Forelimb muscle (tissue), 1 donor: ENCODE measurements at places on chromosomes 3 and 15. TPM values are rescaled to one million over a fixed set of nuclear protein-coding genes. Genes with fewer than 3 reads are reported as not detected.

TF gene
- polyA plus RNA-seq = 4.4 TPM

PTX3 gene
- polyA plus RNA-seq = 5.0 TPM

CCDC13 gene
- 0.67 TPM for polyA plus RNA-seq

IQCF5 gene
- polyA plus RNA-seq = not detected

POPDC2 gene
- 38.2 TPM for polyA plus RNA-seq

CPA3 gene
- 1.3 TPM for polyA plus RNA-seq

SAMMSON gene
- not detected for polyA plus RNA-seq

CSPG5 gene
- 1.8 TPM for polyA plus RNA-seq

CTXN2 gene
- not detected for polyA plus RNA-seq

MUC20 gene
- polyA plus RNA-seq = 3.5 TPM

DNA sequence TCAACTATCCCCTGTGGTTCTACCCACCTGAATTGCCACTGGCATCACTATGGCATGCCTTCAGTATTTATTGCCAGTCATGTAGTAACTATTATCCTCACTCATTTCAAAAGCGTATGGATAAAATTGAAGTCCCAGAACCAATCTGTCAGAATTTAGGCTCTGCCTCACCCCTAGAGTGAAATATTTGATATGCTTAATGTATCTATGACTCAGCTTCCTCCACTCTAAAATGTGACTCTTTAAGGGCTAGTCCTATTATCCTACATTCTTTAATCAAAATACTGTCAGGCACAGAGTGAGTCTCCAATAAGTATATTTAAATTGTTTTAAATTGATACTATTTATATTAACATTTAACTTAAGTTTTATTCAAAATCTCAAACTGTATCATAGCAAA, 27.6 kb downstream of the ARPP21 start:
- DNase-seq = no peak

GRCh38 chr15:90707489-90707888, 9.7 kb upstream of the BLM start:
- DNase-seq = no peak

DNA sequence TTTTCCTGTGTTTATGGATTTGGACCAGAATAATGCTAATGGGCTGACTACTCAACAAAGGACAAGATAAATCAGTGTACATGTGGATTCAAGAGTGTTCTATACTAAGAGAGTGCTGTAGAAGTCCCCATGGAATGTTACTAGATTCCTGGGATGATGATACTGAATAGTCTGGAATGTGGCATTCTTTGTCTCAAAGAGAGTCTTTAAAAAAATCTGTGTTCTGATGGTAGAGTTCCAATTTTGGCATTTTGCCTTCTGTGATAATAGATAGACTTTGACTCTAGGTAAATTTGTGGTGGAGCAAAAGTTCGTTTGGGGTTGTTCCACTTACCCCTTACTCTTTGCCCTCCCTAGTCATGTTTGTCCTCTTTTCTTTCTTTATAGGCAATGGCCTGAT, 43.7 kb downstream of the NMD3 start:
- DNase-seq = no peak

DNA sequence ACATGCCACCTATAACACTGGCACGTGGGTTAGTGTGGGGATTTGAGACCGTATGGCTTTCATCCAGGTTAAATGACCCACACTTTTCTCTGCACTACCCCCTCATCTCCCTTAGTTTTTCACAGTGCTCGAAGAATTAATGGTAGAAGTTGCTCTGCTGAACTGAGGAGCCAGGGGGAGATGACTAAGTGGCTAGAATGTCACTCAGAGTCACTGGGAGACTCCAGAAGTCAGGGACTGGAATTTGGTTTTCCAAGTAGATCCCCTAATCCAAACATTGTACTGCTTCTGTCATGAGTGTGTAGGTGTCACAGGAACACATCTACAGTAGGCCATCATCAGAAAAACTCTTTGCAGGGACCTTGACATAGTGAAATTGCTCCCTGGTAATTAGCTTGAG, 181.0 kb upstream of the RASGRP1 start:
- DNase-seq = no peak

DNA sequence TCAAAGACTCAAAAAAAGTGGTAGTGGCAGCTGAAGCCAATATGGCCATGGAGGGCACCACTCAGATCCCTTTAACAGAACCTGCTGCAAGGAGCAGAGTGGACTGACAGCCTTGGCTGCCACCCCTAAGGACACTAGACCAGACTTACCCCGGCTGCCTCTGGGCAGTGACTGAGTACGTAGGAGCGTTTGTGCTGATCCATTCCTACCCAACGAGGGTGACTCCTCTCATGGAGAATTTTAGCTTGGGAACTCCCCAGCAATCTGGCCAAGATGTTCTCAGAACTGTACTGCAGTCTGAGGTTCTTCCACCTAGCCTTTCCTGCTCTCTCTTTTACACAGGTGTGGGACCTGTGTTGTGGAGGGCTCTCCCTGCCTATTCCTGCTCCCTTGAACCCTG, 22.1 kb downstream of the CLEC3B start:
- DNase-seq = no peak

GRCh38 chr3:58824285-58824684, 157.7 kb upstream of the FAM3D start:
- peak; percentile 39 for DNase-seq

DNA sequence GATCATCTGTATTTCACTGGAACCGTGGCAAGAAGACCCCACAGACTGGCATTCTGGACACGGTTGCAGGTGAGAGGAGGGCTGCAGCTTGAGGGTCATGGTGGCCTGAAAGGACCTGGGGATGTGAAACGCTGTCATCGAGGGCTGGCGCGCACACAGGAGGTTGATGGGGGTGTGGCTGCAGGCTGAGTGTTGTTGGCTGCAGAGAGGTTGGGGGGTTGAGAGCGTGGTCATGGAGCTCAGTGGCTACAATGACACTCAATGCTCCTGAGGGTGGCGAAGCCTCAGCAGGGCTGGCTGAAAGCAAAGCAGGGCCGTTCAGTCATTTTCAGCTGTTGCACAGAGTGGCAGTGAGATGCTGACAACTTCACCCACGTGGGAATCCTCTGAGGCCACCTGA, 21.0 kb downstream of the CPN2 start:
- DNase-seq = no peak

DNA sequence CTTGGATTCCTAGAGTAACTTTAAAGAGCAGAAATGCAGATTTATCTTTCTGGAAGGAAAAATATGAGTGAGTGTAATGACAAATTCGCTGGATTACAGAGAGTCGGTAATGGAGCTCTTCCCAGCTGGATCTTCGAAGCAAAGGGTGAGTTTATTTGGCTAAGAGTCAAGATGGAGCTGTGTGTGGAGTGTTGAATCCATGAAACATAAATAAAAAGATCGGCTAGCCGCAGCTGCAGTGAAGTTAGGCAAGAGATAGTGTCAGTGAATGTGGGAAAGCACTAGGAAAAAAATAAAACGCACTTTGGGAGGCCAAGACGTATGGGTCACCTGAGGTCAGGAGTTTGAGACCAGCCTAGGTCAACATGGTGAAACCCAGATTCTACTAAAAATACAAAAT, 10.3 kb downstream of the NAALADL2 start:
- peak; percentile 20 for DNase-seq

DNA sequence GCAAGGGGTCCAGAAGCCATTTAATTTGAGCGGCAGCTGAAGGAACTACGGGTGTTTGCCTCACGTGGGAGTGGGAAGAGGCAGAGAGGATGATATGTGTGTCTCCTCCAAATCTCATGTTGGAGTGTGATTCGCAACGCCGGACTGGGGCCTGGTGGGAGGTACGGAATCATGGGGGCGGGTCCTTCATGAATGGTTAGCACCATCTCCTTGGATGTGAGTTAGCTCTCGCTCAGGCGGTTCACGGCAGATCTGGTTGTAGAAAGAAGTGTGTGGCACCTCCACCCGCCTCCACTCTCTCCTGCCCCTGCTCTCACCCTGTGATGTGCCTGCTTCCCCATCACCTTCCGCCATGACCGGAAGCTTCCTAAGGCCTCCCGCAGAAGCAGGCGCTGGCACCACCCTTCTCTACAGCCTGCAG, 25.4 kb downstream of the XXYLT1 start:
- no peak for DNase-seq

GRCh38 chr15:50848349-50848748, 60.1 kb upstream of the AP4E1 start:
- no peak for DNase-seq

GRCh38 chr3:49673715-49674496, at the start of gene APEH:
TSS of gene APEH (plus strand) at chr3:49674351. CDS start at chr3:49674402, 51 bp downstream.
- DNase-seq = peak; percentile 67

GRCh38 chr3:181610973-181611265, 100.8 kb upstream of the SOX2 start:
- no peak for DNase-seq

DNA sequence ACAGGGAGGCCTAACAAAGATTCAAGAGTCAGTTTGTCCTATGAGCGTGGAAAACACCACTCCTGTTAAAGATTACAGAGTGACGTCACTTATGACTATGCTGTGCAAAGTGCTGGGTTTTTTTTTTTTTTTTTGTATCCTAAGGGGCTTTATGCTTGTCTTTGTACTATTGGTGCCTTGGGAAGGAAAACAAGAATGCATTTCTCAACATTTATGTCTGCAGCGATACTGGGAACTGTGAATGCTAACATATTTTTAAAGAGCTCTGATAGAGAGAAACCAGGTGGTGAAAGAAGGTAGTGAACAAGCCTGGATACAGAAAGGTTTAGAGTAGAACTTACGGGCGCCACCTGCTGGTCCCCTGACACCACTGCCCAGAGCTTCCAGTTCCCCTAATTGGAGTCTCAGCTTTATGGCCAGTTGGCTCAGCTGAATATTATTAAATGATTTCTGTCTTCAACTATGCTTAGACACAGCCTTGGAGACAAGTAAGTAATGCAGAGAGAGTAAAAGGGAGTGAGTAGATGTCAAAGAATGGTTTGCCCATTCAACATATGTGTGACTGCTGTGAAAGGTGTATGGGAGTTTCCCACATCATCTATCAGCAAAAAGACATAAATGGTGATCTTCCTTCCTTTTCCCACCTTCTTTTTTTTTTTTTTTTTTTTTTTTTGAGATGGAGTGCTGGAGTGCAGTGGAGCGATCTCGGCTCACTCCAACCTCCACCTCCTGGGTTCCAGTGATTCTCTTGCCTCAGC, 807.9 kb upstream of the CFAP20DC start:
- DNase-seq = peak; percentile 48

DNA sequence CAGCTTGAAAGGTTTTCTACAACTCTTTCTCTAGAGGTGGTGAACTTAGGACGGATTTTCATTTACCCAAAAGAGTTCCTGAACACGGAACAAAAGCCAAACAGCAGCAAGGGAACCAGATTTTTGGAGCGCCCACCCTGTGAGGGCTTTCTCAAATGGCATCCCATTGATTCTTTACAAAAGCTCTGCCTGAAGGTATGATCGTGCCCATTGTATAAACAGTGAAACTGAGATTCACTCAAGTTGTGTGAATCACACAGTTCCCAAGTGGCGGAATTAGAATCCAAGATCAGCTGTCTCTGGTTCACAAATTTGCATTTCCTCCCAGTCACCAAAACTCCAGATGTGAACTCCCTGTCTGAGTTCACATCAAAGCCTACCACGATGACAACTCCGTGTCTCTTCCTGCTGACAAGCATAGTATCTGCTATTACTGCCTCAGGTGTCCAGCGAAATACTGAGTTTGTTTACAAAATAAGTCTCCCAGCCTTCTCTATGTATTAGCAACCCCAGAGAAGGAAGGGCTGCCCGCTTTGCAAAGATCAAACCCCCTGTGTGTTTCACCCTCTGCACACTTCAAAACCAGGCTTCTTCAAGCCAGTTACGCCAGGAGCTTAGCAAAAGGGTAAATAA, 235.9 kb upstream of the ST8SIA2 start:
- no peak for DNase-seq
